ENCODE measurements at places on chromosomes 2 and 18.

DNA sequence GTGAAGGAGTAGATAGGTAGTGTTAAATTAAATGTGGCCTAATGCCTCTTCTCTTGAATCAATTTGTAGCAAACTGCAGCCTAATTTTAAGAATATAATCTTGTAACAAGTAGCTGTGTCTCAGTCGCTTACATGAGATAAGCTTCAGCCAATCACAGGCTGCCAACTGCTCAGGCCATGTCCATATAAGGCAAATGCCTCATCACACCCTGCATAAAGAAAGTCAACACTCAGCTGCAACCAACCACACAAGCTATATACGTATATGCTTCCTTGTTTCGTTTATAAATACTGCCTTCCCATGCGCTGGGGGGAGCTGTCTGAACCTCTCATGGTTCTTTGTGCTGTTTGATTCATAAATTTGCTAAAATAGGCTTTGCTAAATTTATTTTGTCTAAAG is 476.3 kb downstream of the TRIB2 start:
- no peak for DNase-seq

GRCh38 chr2:159111346-159111927 is 143.0 kb downstream of the TANC1 start:
- DNase-seq: no peak

- no peak for DNase-seq
These were observed 188.9 kb downstream of the LTBP1 start for GRCh38 chr2:33135645-33136044.

GRCh38 chr2:14756122-14756541 is 123.6 kb downstream of the LRATD1 start:
- DNase-seq: no peak

DNA sequence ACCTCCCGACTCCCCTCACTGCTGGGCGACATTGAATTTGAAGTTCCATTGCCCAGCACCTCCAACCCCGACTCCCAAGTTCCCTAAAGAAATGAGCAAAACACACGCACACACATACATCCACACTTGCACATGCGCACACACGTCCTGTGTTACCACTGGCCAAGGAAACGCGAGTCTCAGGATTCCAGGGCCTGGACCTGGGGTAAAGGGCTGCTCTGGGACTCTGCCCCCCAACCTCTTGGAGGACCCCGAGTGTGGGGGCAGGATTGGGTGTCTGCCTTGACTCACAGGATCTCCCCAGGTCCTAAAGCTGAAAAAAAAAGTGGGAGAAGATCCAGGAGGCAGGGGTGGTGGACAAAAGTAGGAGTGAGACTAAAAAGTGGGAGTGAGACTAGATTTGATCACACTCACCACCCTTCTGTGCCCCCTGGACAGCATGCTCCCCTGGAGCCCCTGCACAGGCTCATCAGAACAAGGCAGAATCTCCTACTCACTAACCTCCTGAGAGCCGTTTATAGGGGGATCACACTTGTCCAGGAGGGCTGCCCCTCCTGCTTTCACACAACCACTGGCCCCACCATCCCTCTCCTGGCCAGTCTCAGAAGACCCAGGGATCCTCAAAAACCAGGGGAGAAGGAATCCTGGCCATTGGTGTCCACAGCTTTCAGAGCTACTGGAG is 202.2 kb downstream of the TNS1 start:
- no peak for DNase-seq

DNA sequence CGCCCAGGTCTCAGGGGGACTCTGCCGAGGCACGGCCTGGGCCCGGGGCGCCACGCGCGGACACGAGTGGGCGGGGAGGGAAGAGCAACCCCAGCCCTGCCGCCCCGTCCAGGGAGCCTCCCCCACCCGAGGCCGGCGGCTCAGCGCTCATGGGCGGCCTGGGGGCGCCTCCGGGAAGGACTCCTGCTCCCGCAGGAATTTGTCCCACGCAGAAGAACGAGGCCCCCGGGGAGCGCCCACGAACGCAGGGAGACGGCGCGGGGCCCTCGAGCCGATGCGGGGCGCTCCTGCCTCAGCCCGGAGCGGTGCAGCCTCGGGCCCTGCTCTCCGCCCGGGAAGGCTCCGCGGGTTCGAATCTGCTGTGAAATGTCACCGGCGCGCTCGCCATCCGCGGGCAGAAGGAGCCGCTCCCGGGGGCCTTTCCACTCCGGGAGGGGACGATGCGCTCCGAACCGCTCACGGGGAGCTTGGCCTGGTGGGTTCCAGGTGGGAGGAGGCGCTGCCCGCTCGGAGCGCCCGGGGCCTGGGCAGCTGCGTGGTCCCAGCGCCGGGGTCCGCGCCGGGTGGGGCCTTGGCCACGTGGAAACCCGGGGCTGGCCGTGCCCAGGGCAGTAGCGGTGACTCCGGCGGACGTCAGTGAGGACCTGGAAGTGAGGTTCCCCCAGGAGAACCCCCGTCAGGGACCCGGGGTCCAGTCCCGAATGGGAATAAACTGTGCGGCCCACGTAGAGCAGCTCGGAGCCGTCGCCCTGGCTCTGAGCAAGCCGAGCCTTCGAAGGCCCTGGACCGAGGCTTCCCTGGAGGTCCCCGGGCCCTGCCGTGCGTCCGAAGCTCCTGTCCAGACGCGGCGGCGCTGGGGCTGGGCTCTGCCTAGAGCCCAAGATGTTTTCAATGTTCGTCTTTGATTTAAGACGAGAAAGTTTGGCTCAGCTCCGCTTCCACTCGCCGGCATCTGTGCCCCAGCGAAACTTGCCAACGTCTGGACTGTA is 41.4 kb upstream of the CTDP1 start:
- no peak for DNase-seq

GRCh38 chr2:80968450-80968849 is 663.9 kb upstream of the LRRTM1 start:
- no peak for DNase-seq

- DNase-seq: no peak
These were observed 1247.1 kb upstream of the NXPH2 start for GRCh38 chr2:140027320-140027719.

Data from stimulated activated CD4-positive, alpha-beta T cell treated with anti-CD3 and anti-CD28 coated beads, Interleukin-15, amount 100 ng/mL, for 1 hour (primary cell).